ENCODE measurements at places on chromosomes 16 and 17. TPM values are rescaled to one million over a fixed set of nuclear protein-coding genes. Genes with fewer than 3 reads are reported as not detected.

- peak; percentile 66 for DNase-seq
- H3K4me1 ChIP-seq = peaks cover 27% of the 10 kb centered on the region
- peak overlapping the region; percentile 67 for H3K4me3 ChIP-seq
- no peaks in the 10 kb centered on the region for H3K36me3 ChIP-seq
- H3K27me3 ChIP-seq = peaks cover 62% of the 10 kb centered on the region
Measured at GRCh38 chr17:74923538-74924249, 379 bp upstream of the OTOP2 start.

GRCh38 chr17:44568945-44569858 lies 11.9 kb downstream of the FZD2 start:
- DNase-seq = no peak
- peaks cover 4% of the 10 kb centered on the region for H3K36me3 ChIP-seq
- H3K27ac ChIP-seq = peak overlapping the region; percentile 94
- H3K4me1 ChIP-seq = peaks cover 4% of the 10 kb centered on the region
- H3K4me3 ChIP-seq = peak overlapping the region; percentile 49

DNA sequence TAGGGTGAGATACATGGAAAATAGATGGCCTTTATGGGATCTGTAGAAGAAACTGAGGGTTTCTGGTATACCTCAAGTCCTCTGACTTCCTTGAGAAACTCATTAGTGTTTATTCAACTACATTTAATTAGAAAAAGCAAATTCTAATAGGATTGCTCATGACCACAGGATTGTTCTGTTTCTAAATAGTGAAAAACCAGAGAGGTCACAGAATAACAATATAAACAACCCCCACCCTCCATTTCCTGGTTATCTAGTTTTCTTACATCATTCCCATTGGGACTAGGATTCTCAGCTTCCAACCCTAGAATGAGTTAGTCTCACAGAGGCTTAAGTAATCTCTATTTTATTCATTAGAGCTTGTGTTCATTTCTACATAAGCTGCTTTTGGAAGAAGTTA lies 30.0 kb downstream of the SF3B3 start:
- H3K27ac ChIP-seq = no peak overlapping the region
- peaks cover 64% of the 10 kb centered on the region for H3K36me3 ChIP-seq
- DNase-seq = no peak
- peaks cover 2% of the 10 kb centered on the region for H3K4me1 ChIP-seq
- no peak overlapping the region for H3K4me3 ChIP-seq

DNA sequence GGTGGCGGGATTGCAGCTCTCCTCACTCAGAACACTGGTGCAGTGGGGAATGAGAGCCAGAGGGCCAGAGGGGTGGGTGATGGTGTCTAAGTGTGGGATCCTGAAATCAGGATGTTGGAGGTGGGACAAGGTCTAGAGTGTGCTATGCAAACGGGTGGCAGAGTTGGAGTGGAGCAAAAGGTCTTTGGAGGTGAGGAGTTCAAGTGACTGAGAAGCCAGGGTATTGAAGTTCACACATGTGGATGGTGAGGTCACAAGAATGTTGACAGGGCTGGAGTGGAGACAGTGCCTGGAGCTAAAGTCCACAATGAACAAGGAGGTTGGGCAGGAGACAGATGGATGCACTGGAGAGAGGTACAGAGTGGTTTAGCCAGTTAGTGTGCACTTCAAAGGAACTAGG lies 38.3 kb upstream of the MAP3K14 start:
- H3K27me3 ChIP-seq = peaks cover 5% of the 10 kb centered on the region
- H3K4me3 ChIP-seq = no peak overlapping the region
- no peak overlapping the region for H3K27ac ChIP-seq

DNA sequence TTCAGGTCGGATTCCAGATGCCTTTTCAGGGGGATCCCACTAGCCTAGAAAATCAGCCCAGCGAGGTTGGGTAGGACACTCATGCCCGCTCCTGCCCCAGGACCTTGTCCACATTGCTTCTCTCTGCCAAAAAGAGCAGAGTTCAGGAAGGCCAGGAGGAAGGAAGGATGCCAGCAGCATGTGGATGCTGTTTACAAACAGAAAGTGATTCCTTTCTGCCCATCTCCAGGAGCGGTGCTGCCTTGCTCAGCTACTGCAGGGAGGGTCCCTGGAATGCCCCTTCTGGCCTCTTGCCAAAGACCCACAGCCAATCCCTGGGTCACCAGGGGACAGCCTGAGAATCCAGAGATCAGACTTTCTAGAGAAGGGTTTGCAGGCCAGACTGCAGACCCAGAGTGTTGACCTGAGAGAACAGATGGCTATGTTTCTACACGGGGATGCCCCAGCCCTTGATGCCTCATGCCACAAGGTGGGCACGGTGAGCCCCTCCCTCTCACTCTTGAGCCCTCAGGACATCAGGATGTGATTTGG lies 32.3 kb upstream of the EMP2 start:
- peaks cover 24% of the 10 kb centered on the region for H3K4me1 ChIP-seq
- H3K27ac ChIP-seq = no peak overlapping the region
- H3K4me3 ChIP-seq = no peak overlapping the region
- no peaks in the 10 kb centered on the region for H3K27me3 ChIP-seq
- no peaks in the 10 kb centered on the region for H3K36me3 ChIP-seq
- DNase-seq = no peak

TMEM100 gene
- 4.9 TPM for total RNA-seq

- DNase-seq = no peak
- H3K27ac ChIP-seq = no peak overlapping the region
- no peaks in the 10 kb centered on the region for H3K27me3 ChIP-seq
- no peak overlapping the region for H3K4me3 ChIP-seq
- peaks cover 20% of the 10 kb centered on the region for H3K4me1 ChIP-seq
Measured at GRCh38 chr17:788551-788950, 6.4 kb downstream of the MRM3 start.

GRCh38 chr17:48611681-48612455 lies 1.1 kb upstream of the HOXB7 start:
- DNase-seq = peak; percentile 75
- H3K27ac ChIP-seq = peak overlapping the region; percentile 100
- peak overlapping the region; percentile 87 for H3K4me3 ChIP-seq

DNA sequence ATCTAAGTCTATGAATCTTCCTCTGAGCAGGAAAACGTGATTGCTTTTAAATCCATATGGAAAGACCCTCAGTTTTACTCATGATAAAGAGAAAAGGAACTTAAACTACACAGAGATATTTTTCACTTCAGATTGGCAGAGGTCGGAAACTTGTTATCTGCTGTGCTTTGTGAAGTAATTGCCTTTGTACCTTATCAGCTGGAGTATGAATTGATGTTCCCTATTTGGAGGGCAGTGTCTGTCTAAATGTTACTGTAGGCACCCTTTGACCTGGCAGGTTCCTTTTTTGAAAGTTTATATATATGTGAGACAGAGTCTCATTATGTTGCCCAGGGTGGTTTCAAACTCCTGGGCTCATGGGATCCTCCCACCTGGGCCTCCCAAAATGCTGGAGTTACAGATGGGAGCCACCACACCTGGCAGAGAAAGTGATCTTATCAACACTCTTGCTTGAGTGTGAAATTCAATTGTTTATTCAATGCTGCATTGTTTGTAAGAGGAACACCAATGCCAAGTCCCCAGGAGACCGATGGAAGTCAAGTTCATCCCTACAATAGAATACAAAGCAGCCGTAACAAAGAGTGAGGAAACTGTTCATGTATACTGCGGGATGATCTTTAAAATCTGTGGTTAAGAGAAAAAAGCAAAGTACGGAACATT lies 52.3 kb downstream of the ABCC1 start:
- H3K27me3 ChIP-seq = no peaks in the 10 kb centered on the region
- H3K27ac ChIP-seq = no peak overlapping the region
- no peak for DNase-seq

DNA sequence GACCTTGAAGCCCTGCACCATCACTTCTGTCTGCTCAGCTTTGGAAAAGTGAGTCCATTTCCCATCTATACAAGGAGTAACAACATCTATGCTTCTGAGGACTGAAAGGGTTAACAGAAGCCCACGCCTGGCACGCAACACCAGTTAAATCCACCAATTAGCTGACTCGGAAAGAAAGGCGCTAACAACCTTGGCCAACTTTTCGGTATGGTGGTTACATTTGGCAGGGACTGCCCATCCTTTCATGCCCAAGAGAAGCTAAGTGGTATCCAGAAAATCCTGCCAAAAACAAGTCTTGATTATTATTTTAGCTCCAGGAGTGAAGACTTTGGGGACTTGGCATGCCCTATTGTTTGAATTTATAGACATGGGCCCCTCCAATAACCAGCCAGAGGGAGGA lies 202.3 kb upstream of the RPL38 start:
- no peak overlapping the region for H3K27ac ChIP-seq
- no peak overlapping the region for H3K4me3 ChIP-seq
- no peaks in the 10 kb centered on the region for H3K36me3 ChIP-seq
- H3K27me3 ChIP-seq = peaks cover 33% of the 10 kb centered on the region
- peaks cover 15% of the 10 kb centered on the region for H3K4me1 ChIP-seq

DNA sequence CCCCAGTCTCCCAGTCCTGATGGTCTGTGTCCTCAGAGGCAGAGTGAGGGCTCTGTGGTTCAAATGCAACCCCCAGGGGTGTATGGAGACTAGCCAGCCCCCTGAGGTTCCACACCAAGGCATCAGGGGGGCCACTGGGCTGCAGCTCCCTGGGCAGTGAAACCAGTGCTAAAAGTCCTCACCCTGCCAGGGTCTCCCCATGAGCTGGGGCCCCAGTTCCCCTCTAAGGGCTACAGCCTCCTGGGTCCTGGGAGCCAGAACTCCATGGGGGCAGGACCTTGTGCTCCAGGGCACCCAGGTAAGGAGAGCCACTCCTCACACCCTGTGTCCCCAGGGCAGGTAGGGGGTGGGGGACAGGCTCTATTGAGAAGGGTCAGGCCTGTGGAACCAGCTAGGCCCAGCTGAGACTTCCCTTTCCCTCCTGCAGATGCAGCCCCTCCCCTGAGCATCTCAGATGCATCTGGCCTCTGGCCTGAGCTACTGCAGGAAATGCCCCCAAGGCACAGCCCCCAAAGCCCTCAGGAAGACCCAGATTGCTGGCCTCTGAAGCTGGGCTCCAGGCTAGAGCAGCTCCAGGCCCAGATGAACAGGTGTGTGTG lies 6.4 kb upstream of the DCAF7 start:
- H3K4me3 ChIP-seq = no peak overlapping the region
- H3K27me3 ChIP-seq = peaks cover 15% of the 10 kb centered on the region
- no peaks in the 10 kb centered on the region for H3K36me3 ChIP-seq
- no peak for DNase-seq

DNA sequence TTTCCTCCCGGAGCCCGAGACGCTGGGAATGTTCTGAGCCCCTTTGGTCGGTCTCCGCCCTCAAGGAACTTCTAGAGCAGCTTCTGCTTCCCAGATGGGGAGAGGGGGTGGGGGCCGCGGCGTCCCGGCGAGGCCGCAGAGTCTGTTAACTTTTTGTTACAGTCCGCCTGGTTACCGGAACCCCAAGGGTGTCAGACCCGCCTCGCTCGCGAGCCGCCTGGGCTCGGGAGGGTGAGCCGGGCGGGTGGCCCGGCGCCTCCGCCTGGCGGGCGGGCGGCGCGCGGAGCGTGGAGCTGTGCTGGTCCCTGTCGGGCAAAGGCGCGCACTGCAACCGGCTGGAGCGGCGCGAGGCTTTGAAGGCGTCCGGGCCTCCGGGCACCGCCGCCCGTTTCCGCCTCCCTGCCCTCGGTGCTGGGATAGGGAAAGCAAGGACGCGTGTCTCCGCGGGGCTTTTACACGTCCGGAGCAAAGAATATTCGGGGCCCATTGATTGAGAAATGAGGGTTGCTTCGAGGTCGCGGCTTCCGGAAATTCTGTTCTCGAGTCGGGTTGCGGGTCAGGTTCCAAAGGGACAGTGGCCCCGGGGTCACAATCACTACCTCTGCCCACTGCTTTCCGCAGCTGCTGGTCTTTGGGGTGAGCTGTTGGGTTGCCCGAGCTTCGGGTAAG lies 1.7 kb downstream of the HS3ST3B1 start:
- H3K4me3 ChIP-seq = peak overlapping the region; percentile 86
- no peaks in the 10 kb centered on the region for H3K36me3 ChIP-seq
- DNase-seq = peak; percentile 91
- H3K27ac ChIP-seq = no peak overlapping the region
- peaks cover 78% of the 10 kb centered on the region for H3K27me3 ChIP-seq
- peaks cover 51% of the 10 kb centered on the region for H3K4me1 ChIP-seq
